ENCODE measurements at places on chromosomes 2 and 18. TPM values are rescaled to one million over a fixed set of nuclear protein-coding genes. Genes with fewer than 3 reads are reported as not detected.

The CD207 gene
- total RNA-seq, result 0.47 TPM

The TACR1 gene
- total RNA-seq, result 0.37 TPM

The SERPINB2 gene
- total RNA-seq, result 210 TPM

The MC5R gene
- total RNA-seq, result 0.36 TPM

The LRATD1 gene
- total RNA-seq, result 0.48 TPM

The ANKRD53 gene
- 6.2 TPM for total RNA-seq

The SH3BP4 gene
- total RNA-seq, result 48.1 TPM

The KLHL30 gene
- total RNA-seq, result 1.6 TPM

The TANC1 gene
- 42.0 TPM for total RNA-seq

All from omental fat pad (tissue), 4 donors.